ENCODE measurements at places on chromosomes 5 and 9.
A peak's percentile ranks its signal among the peaks of the same experiment; 100 is the strongest.

DNA sequence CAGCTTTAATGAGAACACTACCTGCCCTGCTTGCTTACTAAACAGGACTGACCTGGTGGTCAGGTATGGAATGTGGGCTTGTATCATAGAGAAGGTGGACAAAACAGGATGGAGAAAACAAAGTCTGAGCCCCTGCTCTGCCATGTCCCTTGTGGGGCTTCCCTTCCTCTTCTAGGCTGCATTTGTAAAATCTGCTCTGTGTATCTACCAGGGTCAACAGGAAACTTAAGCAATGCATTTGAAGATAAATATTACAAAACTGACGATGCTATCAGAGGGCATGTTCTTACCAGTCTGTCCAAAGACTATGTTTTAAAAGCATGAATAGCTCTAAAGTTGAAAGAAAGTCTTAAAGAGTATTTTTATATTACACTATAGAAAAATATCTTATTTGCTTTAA is 228.7 kb downstream of the DCP2 start:
- DNase-seq = no peak

GRCh38 chr5:177983763-177984583 is 12.1 kb downstream of the PROP1 start:
- no peak for DNase-seq

GRCh38 chr9:14219850-14220249 is 94.1 kb downstream of the NFIB start:
- DNase-seq = no peak

- DNase-seq = no peak
These were observed 6.4 kb downstream of the ZNF608 start for GRCh38 chr5:124740071-124740470.

GRCh38 chr9:121372239-121373010 is 2.4 kb upstream of the STOM start:
- DNase-seq = no peak

GRCh38 chr9:33264003-33264472 is 470 bp downstream of the BAG1 start:
- peak; percentile 31 for DNase-seq

- DNase-seq = no peak
These were observed 8.3 kb downstream of the TRIO start for GRCh38 chr5:14151416-14151815.

- no peak for DNase-seq
These were observed 24.2 kb upstream of the CKMT2 start for GRCh38 chr5:81208904-81209303.

- no peak for DNase-seq
These were observed 99.6 kb downstream of the BASP1 start for GRCh38 chr5:17316970-17317459.

DNA sequence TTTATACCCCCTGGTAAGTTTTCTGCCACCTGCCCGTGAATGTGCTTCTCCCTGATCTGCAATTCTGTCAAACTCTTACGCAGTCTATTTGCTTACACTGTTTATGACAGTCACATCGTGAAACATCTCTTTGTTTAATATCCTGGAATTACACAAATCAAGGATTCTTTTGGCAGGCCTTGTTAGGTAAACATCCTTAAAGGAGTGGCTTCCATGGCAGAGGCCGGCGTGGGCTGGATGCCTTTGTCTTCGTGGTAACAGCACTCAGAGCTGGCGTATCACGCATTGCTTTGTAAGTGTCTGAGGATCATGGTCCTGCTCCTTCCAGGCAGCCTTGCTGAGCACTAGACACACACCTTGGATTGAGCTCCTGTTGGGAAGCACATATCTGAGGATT is 145.7 kb downstream of the IRX1 start:
- DNase-seq = no peak

- no peak for DNase-seq
These were observed 60.1 kb upstream of the SPATA31C2 start for GRCh38 chr9:88198341-88198807.

DNA sequence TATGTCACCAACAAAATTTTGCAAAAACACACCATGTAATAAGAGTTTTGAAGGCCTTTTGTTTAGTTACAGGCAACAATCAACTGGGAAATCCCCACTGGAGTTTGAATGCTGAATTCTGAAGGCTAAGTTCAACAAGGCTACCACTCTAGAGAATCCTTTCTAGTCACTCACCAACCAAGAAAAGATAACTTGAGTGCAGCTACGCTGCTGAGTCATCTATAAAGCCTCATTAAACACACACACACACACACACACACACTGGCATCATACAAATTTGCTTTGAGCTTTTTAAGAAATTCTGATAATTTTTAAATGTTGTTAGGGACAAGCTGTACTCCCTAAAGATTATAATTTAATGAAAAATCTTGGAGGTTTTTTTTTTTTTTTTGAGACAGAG is 219.6 kb downstream of the DENND1A start:
- DNase-seq = no peak

- DNase-seq = no peak
These were observed 61.1 kb upstream of the UNC5A start for GRCh38 chr5:176748967-176749935.

DNA sequence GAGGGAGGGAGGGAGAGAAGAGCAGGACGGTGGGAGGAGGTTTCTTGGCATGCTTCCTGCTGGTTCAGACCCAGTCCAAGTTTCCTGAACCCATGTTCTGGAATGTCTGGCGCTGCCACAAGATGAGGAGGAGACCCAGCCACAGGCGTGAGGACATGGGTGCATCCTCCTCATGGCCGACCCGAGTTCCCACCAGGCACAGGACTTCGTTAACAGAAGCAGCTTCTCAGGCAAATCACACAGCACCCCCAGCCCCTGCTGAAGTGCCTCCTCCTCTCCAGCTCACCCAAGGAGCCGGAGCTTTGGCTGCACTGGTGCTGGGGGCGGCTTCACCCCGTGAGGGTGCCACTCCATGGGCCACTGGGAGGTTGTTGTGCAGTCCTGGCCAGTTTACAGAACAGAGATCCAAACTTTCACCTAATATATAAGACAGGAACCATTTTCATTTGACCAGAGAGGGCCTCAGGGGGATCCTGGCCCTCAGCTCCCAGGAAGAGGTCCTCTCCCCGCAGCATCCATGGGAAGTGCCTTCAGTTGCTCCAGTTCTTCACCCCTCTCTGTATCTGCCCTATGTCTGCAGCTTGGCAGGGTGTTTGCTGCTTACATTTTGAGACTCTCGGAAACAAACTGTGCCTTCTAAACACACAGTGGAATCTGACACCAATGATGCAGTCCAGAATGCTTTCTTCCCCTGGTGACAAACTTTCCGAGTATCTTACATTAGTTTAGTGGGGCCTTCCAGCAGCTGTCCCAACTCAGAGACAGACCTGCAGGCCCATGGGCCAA is 10.2 kb upstream of the NKD2 start:
- no peak for DNase-seq

GRCh38 chr5:109529520-109529919 is 119.7 kb upstream of the PJA2 start:
- DNase-seq = no peak

DNA sequence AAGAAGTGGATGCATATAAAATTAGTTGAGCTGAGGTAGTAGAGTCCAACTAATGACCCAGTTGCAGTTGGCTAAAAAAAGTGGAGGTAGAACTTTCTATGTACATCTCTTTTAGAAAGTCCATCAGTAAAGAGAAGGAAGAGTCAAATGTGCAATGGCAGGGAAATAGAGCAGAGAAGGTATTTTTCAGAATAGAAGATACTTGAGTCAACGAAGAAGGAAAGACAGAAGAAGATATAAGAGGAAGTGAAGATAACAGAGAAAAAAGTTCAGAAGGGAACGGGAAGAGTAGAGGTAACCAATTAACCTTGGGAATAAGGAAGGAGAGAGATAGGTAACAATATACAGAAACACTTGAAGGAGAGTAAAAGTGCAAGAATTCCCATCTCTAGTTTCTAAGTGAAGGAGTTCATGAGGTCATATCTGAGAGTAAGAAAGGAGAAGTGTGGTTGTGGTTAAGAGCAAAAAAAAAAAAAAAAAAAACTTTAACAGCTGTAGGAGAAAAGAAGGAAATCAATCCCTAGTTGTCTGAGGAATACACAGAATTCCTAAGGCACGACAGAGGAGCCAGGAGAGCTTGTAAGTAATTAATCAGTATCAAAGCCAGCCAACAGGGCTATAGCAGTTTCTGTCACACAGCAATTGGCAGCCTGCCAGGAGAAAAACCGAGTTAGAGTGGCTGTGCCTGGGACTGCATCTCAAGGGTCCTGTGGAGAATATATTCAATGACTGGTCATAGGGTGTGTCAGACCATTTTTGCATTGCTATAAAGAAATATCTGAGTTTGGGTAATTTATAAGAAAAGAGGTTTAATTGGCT is 61.0 kb downstream of the ARL15 start:
- DNase-seq = no peak

DNA sequence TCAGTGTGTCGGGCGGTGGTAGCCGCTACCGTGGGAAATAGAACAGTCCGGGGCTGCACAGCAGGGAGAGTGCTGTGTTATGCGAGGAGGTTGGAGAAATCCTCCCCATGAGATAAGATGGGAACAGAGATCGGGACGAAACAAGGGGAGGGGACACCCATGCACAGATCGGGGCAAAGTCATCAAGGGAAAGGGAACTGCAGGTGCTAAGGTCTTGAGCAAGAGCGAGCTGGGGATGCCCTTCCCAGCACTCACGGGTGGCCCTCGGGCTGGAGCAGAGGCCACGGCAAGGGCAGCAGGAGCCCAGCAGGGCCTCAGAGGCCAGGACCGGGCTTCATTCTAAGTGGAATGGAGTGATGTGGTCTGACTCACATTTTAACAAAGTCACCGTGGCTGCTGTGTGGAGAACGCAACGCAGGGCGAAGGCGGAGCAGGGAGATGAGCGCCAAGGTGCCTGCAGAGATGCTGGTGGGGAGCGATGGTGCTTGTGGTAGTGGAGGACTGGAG is 7.7 kb downstream of the IL13 start:
- DNase-seq = no peak

DNA sequence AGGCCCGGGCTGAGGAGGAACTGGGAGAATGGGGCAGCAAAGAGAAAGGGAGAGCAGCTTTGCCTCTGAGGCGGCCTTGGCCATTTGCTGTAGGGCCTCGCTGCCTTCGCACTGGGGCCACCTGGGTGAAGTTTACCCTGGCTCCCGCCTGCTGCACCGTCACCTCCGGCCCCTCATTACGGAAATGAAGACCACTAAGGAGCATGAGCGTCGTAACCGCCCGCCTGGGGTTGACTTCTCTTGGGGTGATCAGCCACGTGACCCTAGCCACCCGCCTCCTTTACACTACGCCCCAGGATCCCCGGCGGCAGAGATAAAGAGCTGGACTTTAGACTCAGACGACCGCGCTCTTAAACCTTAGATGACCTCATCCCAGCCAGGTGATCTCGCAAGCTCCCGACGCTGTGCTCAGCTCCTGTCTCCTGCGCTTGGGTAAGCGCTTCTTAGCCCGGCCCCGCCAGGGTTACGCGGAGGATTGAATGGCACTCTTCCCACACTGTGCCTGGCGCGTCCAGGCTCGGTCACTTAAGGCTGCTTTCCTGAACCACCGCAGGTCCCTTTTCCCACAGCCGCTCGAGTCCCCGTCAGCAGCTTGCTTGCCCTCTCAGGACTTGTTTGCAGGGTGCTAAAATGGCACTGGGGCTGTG is 107.9 kb upstream of the LARP1 start:
- DNase-seq = no peak

DNA sequence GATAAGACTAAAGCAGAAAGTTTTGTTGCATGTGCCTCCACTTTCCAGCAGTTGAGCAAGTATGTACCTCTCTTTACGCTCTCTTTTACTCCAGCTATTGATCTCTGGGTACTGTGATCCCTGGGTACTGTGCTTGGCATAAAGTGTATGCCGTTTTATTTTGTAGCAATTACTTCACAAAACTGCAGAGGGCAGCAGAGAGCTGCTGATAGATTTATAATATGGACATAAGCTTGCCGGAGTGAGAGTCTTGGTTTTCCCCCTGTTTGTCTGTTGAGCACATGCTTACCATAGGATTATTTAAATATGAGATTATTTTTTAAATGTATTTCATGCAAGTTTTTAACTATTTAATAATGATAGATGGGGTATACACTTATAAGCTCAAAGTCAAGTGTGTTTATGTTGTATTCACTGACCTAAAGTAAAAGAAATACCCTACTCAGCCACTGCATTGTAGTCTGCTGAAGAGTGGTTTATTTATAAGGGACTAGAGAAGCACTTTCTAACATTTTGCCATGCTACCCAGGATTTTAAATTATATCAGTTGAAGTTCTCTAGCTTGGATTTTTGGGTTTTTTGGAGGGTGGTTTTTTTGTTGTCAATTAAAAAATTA is 13.0 kb downstream of the TTC1 start:
- DNase-seq = no peak

DNA sequence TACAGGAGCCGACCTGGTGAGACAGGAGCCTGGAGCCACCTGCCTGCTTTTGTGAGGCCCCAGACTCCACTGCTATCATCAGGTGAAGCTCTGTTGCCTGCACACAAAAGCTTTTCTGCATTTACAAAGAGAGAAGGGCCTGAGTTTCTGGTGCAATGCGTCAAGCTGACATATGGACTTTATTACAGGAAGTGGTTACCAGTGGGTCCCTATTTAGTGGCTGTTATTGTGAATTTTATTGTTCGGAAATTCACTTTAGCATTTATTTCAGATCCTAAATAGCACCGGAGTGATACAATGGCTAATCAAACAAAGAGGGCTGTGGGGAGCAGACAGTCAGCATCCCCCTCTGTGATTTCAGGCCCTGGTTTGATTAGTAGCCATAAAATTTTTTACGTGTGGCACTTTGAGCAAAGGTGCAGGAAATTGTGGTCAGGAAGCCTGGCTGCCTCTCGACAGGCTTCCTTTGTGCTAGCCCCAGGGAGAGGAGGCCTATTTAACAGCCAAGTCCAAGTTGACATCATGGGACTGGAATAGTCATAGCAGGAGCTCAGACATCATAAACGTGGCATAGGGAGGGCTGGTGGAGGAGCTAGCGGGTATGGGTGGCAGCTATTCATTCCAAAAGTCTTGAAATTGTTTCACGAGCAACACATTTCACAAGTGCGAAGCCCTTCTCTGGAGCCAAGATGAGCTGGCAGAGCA is 8.4 kb downstream of the TGFBI start:
- peak; percentile 27 for DNase-seq

DNA sequence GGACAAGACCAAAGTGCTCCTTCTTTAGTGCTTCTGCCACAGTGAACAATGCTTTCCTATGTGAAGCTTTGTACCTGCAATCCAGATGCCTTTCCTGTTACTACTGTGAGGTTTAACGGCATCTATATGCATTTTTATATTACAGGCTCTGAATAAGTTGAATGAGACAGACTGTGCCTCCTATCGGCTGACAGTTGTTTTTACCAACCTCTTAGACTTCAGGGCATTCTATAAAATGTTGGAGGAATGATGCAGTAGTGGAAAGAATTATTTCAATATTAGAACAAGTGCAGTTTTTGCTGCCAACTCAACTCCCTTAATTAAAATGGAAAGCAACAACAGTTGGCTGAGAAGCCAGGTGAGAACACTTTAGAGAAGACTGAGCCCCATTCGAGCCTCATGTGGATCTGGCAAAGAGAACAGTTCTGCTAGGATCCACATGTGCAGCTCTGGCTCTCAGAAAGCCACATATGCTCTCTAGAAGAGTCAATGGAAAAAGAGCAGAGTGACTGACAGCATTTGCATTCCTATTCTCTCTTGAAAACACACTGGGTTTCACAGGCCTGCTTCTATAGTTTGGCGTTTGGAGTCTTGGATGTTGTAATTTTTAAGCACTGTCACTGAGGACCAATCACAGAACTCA is 147.5 kb downstream of the LURAP1L start:
- DNase-seq = no peak
